ENCODE measurements at places on chromosomes 11 and 22. TPM values are rescaled to one million over a fixed set of nuclear protein-coding genes. Genes with fewer than 3 reads are reported as not detected.

DNA sequence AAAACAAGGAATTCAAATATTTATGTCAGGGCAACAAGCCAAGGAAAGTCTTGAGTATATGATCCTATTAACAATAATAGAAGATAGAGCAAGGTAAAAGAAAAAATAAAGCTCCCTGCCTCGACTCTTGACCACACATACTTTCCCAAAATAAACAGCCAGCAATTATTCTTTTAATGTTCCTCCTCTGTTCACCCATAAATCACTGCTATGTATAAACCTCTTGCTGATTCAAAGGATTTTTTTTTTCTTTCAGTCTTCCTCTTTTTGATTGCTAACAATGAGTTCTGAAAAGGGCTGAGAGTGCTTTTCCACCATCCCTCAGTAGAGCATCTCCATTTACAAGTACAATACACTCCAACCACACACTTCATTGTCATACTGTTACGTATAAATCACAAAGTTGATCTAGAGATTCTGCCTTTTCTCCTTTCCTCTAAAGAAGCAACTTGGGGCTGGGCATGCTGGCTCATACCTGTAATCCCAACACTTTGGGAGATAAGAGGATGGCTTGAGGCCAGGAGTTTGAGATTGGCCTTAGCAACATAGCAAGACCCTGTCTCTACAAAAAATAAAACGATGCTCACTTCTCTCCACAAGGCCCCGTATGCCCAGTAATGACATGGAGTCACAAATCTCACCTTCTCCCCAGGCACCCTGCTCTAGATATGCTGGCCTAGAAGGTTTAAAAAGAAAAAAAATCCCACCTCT is 24.0 kb downstream of the RAB30 start:
- DNase-seq = no peak

DNA sequence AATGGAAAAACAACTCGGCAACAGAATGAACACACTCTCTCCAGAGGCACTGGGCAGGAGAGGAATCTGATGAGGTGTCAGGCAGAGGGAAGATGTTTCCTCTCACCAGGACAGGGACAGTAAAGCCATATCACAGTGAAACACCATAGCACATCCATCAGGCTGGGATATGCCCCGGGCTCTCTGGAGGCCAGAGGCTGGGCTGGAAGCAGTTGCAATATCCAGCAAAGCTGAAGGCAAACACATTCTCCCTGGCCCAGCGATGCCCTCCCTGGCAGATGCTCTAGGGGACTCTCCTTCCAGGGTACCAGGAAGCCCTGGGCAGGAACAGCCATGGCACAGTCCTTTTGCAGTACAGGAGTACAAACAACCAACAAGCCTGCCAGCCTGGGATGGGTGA is 11.1 kb downstream of the RSPH14 start:
- DNase-seq = no peak

DNA sequence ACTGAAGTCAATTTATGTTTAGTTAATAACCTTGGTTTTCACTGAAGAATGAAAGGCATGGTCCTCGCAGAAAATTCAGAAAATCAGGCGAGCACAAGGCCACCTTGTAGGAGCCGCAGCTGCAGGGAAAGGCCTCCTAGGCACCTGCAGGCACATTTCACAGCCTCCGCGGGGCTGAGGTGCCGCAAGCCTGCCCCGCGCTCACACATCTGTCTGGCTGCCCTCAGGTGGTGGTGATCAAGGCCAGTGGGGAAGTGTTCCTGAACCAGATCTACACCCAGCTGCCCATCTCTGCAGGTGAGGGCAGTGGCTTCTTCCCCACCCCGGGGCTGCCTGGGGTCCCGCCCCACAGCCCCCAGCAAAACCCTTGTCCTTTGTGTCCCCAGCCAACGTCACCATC is 10.5 kb downstream of the MUC5AC start:
- DNase-seq = no peak

- DNase-seq = peak; percentile 98
Observed at GRCh38 chr11:126115816-126116331, 53.2 kb upstream of the CDON start.

DNA sequence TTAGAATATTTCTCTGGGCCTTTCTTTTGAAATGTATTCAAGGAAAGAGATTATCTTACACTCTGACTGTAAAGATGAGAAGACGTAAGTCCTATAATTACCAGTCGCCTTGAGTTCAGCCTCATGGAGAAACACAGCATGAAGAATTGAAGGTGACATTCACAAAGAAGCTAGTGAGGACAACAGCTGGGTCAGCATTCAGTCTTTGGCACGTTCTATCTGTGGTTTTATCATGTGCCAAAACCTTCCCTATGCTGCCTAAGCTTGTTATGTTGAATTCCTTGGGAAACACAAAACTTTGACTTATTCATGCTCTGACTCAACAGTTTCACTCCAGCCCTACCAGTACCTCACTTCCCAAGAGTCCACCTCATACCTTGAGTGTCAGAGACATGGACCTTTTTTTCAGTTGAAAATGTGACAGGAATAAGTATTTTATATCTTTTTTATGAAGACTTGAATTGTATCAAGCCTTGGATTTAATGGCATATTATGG is 198.8 kb upstream of the KIRREL3 start:
- peak; percentile 2 for DNase-seq

GRCh38 chr11:69463181-69463994 is 18.1 kb upstream of the LINC01488 start:
- DNase-seq = peak; percentile 52

Gene ANO3
- total RNA-seq = not detected

Data from MG63 (cell line).